ENCODE measurements at places on chromosomes 3 and 15. TPM values are rescaled to one million over a fixed set of nuclear protein-coding genes. Genes with fewer than 3 reads are reported as not detected.

Gene CLRN1
- total RNA-seq: not detected

Gene MORC1
- not detected for total RNA-seq

Gene SLC26A6
- total RNA-seq: 52.7 TPM

Gene RTP3
- not detected for total RNA-seq

Gene ZNF502
- 5.0 TPM for total RNA-seq
